ENCODE measurements at places on chromosomes 3 and 15.

DNA sequence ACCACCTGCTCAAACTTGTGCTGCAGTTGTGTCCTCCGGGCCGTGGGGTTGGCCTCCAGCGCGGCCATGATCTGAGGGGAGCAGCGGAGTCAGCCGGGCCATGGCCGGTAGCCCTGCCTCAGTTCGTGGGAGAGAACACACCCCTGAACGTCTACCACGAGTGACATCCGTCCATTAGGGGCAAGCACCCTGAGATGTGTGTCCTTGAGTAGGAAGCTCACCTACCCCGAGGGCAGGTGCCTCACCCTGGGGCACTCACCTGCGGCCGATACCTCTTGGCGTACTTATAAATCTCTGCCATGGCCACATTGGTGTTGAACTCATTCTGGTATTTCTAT, 13.4 kb downstream of the H1-8 start:
- DNase-seq = no peak

DNA sequence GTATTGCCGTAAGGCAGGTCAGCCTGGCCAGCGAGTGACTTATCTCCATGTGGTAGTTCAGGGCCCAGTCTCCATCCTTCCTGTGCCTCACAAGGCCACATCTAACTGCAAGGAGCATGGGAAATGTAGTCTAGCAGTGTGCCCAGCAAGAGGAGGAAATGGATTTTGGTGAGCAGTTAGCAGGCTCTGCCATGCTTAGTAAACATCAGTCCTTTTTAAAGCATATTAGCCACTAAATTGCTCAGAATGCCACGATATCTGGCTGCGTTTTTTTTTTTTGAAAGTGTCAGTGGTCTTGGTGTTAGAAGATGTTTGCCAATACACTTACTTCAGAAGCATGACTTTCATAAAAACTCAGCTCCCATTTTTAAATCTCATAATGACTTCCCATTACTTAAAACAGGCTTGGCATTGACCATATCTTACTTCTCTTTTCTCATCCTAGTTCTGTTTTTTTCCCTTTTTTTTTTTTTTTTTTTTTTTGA, 470.2 kb upstream of the TPRG1 start:
- no peak for DNase-seq

DNA sequence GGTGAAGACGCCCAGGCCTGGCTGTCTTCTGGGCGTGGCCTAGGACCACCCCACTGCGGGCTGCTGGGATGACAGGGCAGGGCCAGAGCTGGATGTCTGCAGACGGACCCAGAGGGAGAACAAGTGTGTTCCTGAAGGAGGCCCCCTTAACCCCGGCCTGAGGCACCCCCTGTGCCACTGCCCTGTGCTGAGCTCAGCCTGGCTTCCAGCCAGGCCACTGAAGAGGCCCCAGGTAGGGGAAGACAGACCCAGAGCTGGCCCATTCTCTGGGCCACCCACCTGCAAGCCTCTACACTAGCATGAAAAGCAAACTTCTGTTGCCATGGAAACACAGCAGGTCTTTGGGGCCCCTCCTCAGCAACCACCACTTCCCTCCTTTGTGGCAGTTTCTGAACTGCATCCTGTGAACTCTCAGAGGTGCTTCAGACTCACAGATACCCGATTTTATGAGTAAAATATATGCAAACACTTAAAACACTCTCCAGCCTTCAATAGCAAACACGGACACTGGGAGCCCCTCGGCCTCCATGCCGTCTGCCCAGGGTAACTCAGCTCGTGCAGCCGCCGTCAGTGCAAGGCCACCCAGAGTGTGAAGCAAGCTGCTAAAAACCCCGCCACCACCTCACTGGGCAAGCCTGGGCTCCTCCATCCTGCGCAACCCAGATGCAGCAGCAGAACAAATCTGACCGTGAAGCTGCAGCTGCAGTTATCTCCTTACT, 42.5 kb downstream of the CMTM6 start:
- DNase-seq = no peak

- no peak for DNase-seq
Measured at GRCh38 chr3:183285828-183286457, 32.9 kb downstream of the B3GNT5 start.

DNA sequence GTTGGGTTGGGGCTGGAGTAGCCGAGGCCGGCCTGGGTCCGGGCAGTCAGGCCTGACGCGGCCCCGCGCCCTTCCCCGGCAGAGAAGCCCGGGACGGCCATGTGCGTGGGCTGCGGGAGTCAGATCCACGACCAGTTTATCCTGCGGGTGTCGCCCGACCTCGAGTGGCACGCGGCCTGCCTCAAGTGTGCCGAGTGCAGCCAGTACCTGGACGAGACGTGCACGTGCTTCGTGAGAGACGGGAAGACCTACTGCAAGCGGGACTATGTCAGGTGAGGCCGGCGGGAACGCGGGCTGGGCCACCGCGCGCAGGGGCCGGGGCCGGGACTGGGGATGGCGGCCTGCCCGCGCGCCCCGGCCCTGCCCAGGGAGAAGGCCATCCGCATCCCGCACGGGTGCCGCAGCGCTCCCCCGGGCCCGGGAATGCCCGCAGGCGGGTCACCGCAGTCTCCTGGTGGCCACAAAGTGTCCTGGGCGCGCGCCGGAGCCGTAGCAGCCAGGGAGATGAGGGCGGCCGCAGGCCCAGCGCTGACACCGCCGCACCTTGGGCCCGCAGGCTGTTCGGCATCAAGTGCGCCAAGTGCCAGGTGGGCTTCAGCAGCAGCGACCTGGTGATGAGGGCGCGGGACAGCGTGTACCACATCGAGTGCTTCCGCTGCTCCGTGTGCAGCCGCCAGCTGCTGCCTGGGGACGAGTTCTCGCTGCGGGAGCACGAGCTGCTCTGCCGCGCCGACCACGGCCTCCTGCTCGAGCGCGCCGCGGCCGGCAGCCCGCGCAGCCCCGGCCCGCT, 1.3 kb downstream of the ISL2 start:
- DNase-seq = no peak
